Mammary epithelial cell (primary cell): ENCODE measurements at places on chromosomes 2 and 18. TPM values are rescaled to one million over a fixed set of nuclear protein-coding genes. Genes with fewer than 3 reads are reported as not detected.

The ADCYAP1 gene
- not detected in 2 replicates for total RNA-seq

The CCDC102B gene
- not detected in 2 replicates for total RNA-seq

The CHRNG gene
- not detected in 2 replicates for total RNA-seq

The IL36A gene
- total RNA-seq: not detected

The STK36 gene
- total RNA-seq: 24.7 and 26.4 TPM in 2 replicates

The CFAP65 gene
- 0.50 TPM for total RNA-seq

The FIGN gene
- total RNA-seq: 2.5 TPM

GRCh38 chr2:195711478-195711877 lies 54.5 kb downstream of the SLC39A10 start:
- no peak for DNase-seq

- DNase-seq: no peak
Observed at GRCh38 chr18:71287268-71287667, 998.4 kb downstream of the SOCS6 start.

DNA sequence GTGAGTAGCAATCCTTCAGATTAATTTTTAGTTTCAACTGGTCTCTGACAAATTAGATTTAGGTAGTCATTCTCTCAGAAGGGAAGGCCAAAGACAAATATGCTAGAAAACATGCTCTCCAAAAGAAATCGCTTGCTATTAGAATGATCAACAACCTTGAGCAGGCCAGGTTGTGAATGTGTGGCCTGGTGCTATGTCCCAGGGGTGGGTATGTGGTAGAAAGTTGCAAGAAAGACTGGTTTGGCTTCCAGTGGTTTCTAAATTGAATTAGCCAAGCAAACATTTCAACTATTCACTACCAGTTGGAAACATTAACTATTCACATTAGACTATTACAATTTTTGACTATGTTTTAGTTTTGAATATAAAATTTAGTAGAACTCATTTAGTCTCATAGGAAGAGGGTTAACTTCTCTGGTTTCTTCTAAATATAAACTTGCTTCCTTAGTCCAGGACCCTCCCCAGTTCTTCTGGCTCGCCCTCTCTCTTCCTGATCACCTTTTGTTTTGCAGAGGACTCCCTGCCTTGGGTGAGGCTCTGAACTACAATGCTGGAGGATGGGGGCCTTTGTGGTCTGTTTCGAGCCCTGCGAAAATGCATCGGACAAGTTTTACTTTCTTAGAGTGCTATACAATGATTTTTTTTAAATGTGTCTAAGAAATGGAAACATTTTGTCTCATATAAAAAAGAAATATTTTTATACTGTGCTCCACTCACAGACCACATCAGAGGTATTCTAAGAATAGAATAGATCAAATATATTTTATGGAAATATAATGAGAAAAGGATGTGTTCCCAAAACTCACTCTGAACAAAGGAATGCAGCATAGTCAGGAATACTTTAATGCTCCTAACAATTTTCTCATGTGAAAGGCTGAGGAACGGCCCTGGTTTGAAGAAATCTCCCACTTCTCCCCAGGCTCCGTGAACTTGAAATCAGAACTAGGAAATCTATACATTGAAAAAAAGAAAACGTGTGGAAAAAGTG lies 375.0 kb upstream of the ZEB2 start:
- DNase-seq: no peak

GRCh38 chr2:46552079-46552478 lies 72.7 kb downstream of the TMEM247 start:
- no peak for DNase-seq

- no peak for DNase-seq
Observed at GRCh38 chr2:174024524-174025270, 59.5 kb upstream of the SP3 start.

- no peak for DNase-seq
Observed at GRCh38 chr2:1585635-1586034, 158.7 kb downstream of the PXDN start.

DNA sequence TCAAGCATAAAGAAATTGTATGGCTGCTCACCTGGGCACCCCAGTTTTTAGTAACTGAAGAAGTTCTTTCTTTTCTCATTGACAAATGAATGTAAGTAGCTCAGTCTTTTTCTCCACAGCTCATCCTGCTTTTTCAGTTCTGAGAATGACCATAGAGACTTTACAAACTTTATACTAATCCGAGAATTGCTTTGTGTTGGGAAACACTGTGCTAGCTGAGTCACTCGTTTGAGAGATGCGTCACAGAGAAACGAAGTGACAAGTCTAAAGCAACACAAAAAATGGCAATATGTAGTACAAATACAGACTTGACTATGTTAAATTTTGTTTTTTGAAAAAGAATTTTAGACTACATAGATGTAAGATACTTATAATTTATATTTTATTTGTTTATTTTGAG lies 9.0 kb downstream of the LRRTM4 start:
- no peak for DNase-seq

DNA sequence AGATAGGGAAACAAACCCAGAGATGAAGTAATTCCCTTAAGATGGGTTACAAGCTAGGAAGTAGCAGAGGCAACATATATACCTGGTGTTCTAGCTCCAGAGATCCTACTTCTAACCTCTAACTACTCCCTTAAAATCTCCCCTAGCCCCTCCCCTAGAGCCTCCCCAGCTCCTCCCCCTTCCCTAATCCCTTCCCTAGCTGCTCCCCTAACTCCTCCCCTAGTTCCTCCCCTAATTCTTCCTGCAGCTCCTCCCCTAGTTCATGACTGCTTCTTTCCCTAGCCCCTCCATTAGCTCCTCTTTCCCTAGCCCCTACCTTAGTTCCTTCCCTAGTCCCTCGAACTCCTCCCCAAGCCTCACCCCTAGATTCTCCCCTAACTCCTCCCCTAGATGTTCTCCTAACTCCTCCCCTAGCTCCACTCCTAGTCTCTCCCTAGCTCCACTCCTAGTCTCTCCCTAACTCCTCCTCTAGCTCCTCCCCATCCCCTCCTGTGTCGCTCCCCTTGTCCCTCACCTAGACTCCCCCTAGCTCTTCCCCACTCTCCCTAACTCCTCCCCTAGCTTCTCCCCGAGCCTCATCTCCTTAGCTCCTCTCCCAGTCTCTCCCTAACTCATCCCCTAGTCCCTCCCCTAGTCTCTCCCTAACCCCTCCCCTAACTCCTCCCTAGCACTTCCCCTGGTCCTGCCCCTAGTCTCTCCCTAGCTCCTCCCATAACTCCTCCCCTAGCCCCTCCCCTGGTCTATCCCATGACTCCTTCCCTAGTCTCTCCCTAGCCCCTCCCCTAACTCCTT lies 108.9 kb downstream of the CD226 start:
- peak; percentile 41 for DNase-seq

DNA sequence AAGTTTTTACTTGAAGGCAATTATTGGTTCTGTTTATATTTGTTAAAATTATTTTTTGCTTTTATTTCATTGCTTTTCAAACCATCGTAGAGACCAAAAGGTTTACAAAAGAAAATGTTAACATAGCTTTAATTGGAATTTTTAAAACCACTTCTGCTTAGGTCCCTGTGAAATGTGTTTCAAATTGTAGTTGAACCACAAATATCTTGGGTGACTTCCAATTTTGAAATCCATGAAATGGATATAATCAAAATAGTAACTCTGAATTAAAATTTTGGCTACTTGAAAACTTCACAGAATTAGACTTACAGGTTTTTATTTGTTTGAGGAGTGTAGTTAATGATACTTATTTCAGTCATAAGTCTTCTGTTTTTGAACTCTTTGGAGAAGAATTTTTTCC lies 3.1 kb upstream of the SPAG16 start:
- DNase-seq: no peak

GRCh38 chr2:49753344-49753985 lies 599.1 kb upstream of the FSHR start:
- DNase-seq: no peak

- DNase-seq: no peak
Observed at GRCh38 chr2:214492152-214492551, 81.3 kb downstream of the VWC2L start.

- DNase-seq: no peak
Observed at GRCh38 chr2:118548880-118549488, 298.5 kb downstream of the EN1 start.

- no peak for DNase-seq
Observed at GRCh38 chr2:22215517-22215916, 1091.7 kb downstream of the TDRD15 start.

DNA sequence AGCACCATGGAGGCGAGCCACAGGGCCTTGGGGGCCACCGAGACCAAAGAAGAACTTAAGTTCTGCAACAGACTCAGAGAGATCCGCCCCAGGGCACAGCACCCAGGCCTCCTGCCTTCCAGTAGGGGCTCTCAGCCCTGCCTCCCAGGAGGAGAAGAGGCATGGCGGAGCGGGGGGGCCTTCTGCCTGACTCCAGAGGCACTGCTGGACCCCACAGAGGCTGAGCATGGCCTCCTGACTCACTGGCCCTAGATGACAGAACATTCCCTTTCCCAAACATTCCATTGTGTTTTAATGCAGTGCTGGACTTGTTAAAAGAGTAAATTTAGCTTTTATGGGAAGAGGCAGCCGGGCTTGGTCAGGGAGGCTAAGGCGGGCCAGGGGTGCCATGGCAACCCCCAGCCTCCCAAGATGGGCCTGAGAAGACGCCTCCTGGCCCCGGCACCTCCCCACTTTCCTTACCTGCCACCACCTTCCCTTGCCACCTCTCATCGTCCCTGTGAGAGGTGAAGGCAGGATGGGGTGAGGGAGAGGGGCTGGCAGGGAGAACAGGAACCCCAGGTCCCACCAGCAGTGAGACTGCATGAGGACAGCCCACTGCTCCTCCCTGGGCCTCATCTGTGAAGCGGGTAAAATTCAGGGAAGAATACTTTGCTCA lies 65.4 kb downstream of the SMAD7 start:
- DNase-seq: no peak

- DNase-seq: peak; percentile 24
Observed at GRCh38 chr2:151260573-151261230, 961 bp downstream of the RBM43 start.

- no peak for DNase-seq
Observed at GRCh38 chr2:19617257-19617848, 258.9 kb upstream of the OSR1 start.

GRCh38 chr2:85952196-85952734 lies 63.5 kb upstream of the ST3GAL5 start:
- no peak for DNase-seq

DNA sequence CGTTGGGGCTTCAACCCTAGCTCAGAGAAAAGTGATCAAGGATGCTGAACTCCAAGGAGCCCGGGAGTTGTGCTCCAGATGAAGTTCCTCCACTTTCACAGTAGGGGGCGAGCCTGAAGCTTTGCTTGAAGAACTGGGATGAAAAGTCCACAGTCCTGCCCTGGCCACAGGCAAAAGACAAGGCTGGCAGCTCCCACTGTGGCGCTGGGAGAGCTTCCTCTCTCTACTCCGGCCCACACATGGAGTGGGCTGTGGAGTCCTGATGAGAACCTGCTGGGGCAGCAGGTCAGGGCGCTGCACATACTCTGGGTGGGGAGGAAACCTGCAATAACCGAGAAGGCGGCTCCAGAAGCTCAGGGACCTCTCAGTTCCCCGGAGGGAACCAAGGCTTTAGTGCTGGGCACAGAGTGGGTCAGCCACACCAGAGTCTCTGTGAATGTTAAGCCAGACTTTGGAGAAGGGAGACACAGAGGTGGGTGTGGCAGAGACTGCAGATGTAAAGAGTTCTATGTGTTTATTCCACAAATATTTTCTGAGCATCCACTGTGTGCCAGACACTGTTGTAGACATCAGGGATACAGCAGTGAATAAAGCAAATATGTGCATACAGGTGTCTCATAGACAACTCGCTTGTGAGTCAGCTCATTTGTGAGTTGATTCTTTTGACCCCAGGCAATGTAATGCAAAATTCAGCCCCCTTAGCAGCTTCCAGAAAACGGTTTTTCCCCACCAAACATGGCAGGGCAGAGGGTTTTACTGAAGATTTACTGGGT lies 48.0 kb upstream of the MRPL33 start:
- DNase-seq: peak; percentile 53

- peak; percentile 25 for DNase-seq
Observed at GRCh38 chr2:10289352-10289751, 13.4 kb upstream of the HPCAL1 start.
